ENCODE measurements at places on chromosomes 1 and 21.

DNA sequence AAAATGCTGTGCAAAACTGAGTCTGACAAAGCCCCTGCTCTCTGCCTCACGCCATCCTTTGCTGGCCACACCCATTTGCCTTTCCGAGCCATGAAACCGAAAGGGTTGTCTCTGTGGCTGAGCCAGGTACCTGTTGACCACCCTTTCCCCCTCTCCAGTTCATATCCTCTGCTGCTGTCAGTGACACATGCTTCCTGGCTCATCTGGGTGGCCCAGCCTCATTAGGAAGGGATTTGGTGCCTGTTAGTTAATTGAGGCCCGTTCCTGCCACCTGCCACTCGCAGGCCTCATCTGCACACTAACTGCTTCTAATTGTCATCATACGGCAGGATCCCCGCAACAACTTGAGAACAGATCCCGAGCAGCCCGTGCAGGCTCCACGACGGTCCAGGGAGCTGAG lies 79.2 kb downstream of the OLIG1 start:
- DNase-seq, result no peak

DNA sequence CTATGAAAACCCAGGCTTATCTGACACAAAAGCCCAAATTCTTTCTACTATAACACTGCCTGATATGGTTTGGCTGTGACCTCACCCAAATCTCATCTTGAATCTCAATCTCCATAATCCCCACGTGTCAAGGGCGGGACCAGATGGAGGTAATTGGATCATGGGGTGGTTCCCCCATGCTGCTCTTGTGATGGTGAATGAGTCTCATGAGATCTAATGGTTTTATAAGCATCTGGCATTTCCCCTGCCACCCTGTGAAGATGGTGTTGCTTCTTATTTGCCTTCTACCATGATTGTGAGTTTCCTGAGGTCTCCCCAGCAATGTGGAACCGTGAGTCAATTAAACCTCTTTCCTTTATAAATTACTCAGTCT lies 123.3 kb upstream of the USP24 start:
- DNase-seq, result no peak

- no peak for DNase-seq
Observed at GRCh38 chr1:158149175-158149574, 31.5 kb upstream of the CD1D start.

- DNase-seq, result no peak
Observed at GRCh38 chr1:87305762-87306161, 22.9 kb upstream of the LMO4 start.

DNA sequence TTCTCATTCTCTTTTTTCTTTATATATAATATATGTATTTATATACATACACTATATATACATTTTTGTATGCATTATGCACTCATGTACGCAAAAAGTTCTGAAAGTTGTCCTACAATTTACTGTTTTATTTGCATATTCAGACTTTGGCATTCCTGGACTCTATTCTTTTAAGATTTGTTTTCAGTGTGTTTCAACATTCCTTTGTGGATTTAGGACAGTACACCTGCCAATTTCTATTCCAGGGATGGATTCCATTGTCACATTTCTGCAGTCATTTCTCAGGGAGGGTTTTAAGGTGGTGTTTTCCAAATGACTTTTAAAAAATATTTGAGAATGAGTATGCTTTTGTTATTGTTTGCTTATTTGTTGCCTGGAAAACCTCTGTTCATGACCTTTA lies 76.2 kb downstream of the TPR start:
- no peak for DNase-seq

- no peak for DNase-seq
Observed at GRCh38 chr1:63359561-63359960, 7.9 kb upstream of the ALG6 start.

GRCh38 chr21:15743593-15743992 lies 13.8 kb downstream of the USP25 start:
- no peak for DNase-seq

DNA sequence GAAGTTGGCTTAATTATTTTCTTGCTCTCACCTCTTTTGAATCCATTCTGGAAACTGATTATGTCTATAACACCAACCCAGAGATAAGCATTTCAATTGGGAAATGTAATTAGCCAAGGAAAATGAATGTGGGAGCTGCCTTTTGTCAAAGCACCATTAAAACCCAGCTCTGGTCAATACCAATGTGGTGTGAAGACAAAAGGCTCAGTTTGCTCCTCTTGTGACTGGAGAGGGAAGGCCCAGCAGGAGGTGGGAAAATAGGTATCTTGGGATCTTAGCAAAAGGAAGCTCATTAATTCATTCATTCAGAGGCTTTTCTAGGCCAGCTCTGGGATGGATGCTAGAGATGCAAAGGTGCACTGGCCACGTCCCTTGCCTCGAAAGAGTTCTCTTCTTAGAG lies 75.0 kb upstream of the SELENON start:
- DNase-seq, result no peak

DNA sequence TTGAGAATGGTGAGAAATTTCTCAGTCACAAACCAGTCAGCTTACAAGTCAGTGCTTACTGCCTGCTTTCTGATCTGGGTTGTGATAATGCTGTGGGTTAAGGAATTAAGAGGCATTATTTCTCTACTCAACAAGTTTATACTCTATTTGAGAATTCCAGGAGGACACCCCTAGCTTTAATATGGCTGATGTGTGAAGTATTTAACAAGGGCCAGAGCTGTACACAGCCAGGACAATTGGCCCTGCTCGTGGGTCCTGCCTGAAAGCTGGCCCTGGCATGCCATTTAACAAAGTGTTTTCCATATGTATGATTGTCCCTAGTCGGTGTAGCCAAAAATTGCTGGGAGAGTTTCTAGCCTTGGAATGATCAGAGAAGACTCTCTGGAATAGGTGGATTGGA lies 43.2 kb downstream of the HHAT start:
- no peak for DNase-seq

All from T-helper 2 cell (primary cell).